Hepatocyte (in vitro differentiated cells): ENCODE measurements at places on chromosomes 2 and 18. TPM values are rescaled to one million over a fixed set of nuclear protein-coding genes. Genes with fewer than 3 reads are reported as not detected.

The COPS7B gene
- total RNA-seq, result 15.9 and 16.3 TPM in 2 replicates

The CSRNP3 gene
- total RNA-seq, result 8.1 and 14.0 TPM in 2 replicates

The ADRA2B gene
- total RNA-seq, result 0.56 and 0.87 TPM in 2 replicates

The KIF1A gene
- 16.5 and 28.2 TPM in 2 replicates for total RNA-seq

The ATAD2B gene
- total RNA-seq, result 17.1 and 26.2 TPM in 2 replicates

The STRADB gene
- total RNA-seq, result 62.5 and 70.8 TPM in 2 replicates

The CHN1 gene
- 19.2 and 29.0 TPM in 2 replicates for total RNA-seq

The COL3A1 gene
- 5,479 and 8,329 TPM in 2 replicates for total RNA-seq

- no peak overlapping the region for H3K4me3 ChIP-seq
- H3K36me3 ChIP-seq, result no peaks in the 10 kb centered on the region
- H3K27me3 ChIP-seq, result no peaks in the 10 kb centered on the region
- peak overlapping the region; percentile 77 for H3K27ac ChIP-seq
- peaks cover 19% of the 10 kb centered on the region for H3K4me1 ChIP-seq
- no peak for DNase-seq
Measured at GRCh38 chr18:22546905-22547570, 129.3 kb upstream of the CTAGE1 start.

- no peaks in the 10 kb centered on the region for H3K36me3 ChIP-seq
- peak overlapping the region; percentile 85 for H3K27ac ChIP-seq
- DNase-seq, result peak; percentile 63
- no peak overlapping the region for H3K4me3 ChIP-seq
Measured at GRCh38 chr2:53353135-53354114, 414.2 kb upstream of the CHAC2 start.

DNA sequence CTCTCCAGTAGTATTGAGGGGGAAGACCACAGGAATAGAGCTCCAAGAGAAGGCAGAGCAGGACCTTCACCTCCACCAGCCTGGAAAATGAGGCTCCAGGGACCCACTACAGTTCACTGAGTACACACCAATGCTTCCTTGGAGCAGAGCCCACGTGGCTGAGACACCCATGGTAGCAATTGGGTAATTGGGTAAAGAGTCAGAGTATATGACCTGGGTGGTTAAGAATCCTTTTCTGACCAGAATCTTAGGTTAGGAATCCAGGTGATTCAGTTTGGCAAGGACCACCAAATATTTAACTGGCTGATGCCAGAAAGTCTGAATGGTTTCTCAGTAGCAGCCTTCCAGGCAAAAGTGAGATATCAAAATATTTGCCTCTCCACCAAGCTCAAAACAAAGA lies 107.7 kb downstream of the MDH1 start:
- no peak for DNase-seq
- no peak overlapping the region for H3K27ac ChIP-seq
- no peaks in the 10 kb centered on the region for H3K27me3 ChIP-seq
- no peaks in the 10 kb centered on the region for H3K36me3 ChIP-seq
- H3K4me3 ChIP-seq, result no peak overlapping the region

DNA sequence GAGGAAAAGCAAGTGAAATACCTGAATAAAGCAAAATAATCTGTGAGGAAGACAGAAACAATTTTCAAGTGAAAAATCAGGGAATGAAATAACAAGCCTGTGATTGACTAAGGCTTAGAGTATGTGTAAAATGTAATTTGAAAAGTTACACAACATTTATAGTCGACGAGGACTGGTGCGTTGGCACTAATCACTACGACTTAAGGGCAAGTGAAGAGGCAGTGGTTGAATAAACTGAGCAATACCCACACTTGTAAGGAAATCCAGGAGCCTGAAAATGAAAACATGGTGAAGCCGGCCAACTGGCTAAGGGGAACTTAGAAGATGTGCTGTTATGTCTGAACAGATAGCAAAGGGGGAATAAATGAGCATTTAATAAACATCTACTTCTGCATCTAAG lies 13.4 kb downstream of the DOK1 start:
- H3K36me3 ChIP-seq, result no peaks in the 10 kb centered on the region
- no peak overlapping the region for H3K27ac ChIP-seq
- no peak overlapping the region for H3K4me3 ChIP-seq
- H3K4me1 ChIP-seq, result no peaks in the 10 kb centered on the region
- H3K27me3 ChIP-seq, result no peaks in the 10 kb centered on the region
- no peak for DNase-seq

DNA sequence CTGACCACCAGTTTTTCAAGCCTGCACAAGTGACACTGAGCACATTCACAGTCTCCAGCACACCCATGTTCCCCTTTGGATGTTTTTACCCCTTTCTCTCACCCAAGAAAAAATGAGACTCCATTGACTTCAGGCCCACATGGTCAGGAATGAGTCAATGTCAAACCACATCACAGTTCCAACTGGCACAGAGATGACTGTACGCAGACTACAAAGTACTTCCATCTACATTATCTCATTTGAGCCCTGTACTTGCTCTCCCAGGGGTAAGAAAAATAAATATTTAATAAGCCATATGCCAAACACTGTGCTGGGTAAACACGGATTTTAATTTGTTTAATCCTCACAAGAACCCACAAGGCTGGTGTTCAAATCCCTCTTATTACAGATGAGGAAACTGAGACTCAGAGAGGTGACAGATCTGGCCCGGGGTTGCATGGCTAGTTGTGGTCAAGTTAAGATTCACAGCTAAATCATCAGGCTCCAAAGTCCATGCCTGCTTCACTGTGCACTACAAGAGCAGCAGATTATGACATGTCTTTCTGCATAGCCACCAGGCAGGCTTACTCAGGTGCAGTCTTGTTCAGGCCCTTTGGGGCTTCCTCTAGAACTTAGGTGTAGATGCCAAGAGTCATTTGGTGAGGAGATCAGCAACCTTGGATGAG lies 106.1 kb downstream of the TXNL1 start:
- H3K27me3 ChIP-seq, result no peaks in the 10 kb centered on the region
- no peak for DNase-seq
- H3K27ac ChIP-seq, result no peak overlapping the region
- no peak overlapping the region for H3K4me3 ChIP-seq
- H3K4me1 ChIP-seq, result no peaks in the 10 kb centered on the region

DNA sequence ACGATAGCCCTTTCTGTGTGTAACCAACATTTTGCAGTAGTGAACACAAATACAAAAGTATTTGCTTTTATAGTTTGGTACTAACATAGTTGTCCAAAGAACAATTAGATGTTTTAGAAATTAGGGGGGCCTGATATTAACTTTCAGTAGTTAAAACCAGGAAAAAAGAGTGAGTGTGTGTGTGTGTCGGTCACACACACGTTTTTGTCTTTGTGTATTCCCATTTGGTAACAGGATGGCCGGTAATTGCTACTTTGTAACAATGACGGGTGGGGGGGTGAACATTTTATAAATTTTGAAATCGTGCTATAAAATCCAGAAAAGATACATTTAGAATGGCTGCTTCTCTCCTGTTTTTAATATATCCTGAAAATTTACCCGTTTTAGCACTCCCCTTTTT lies 1.5 kb downstream of the PPIG start:
- H3K27ac ChIP-seq, result peak overlapping the region; percentile 99
- no peaks in the 10 kb centered on the region for H3K36me3 ChIP-seq
- H3K27me3 ChIP-seq, result no peaks in the 10 kb centered on the region

DNA sequence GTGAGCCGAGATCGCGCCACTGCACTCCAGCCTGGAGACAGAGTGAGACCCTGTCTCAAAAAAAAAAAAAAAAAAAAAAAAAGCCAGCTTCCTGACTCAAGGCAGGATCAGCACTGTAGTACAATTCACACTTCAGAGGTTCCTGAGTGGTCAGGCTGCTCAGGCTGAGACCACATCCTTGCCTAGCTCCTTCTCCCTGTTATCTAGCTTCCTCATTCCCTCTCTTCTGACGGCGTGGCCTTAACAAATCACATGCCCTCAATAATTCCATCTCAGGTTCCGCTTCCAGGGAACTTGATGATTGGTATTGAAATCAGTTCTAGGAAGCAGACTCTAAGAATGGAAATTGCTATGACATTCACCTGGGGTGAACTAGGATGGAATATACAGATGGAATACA lies 29.8 kb upstream of the KDM3A start:
- H3K27me3 ChIP-seq, result no peaks in the 10 kb centered on the region
- H3K4me3 ChIP-seq, result no peak overlapping the region
- no peak for DNase-seq
- no peak overlapping the region for H3K27ac ChIP-seq
- no peaks in the 10 kb centered on the region for H3K36me3 ChIP-seq
- H3K4me1 ChIP-seq, result no peaks in the 10 kb centered on the region

DNA sequence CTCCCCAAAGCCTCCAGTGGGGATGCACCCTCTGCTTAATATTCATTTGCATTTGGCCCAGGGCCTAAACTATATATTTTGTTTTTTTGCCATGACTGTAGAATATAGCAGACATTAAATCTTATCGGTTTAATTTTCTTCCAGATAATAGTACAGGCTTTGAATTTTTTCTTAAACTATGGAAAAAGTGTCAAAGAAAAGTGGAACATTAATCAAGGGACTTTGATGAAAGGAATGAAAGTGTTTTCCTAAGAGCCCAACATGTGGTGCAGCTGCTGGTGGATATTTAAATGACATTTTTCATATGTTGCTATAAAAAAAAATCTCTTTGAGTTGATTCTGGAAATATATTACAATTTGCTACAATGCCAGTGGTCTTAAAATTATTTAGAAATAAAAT lies 346.8 kb downstream of the CYP26B1 start:
- H3K4me1 ChIP-seq, result peaks cover 9% of the 10 kb centered on the region
- H3K27me3 ChIP-seq, result peaks cover 7% of the 10 kb centered on the region
- H3K27ac ChIP-seq, result no peak overlapping the region
- DNase-seq, result no peak
- no peak overlapping the region for H3K4me3 ChIP-seq
- H3K36me3 ChIP-seq, result no peaks in the 10 kb centered on the region

GRCh38 chr2:238331916-238332315 lies 11.6 kb downstream of the TRAF3IP1 start:
- H3K4me1 ChIP-seq, result no peaks in the 10 kb centered on the region
- no peak overlapping the region for H3K4me3 ChIP-seq

DNA sequence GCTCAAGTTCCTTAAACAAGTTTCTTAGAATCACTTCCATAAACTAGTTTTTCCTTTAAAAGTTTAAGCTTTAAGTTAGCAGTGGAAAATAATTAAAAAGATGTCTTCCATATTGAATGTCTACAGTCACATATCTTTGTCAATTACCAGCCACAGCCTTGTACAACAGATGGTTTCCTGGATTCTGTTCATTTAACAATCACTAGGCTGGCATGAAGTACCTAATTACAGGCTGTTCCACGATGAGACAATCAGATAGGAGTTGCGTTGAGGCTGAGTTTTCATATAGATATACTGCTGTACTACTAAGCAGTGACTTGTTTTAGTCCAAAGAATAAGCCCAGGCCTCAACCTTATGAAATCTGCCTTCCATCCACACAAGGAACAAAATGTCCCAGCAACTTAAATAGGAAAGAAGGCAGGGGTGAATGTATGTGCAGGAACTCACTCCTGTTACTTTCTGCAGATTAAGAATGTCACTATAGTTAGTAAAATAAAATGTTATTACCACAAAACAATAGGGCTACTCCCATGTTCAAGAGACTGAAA lies 131.0 kb downstream of the ZAP70 start:
- no peak for DNase-seq
- no peak overlapping the region for H3K27ac ChIP-seq
- H3K4me1 ChIP-seq, result no peaks in the 10 kb centered on the region
- H3K27me3 ChIP-seq, result no peaks in the 10 kb centered on the region

- peak overlapping the region; percentile 64 for H3K27ac ChIP-seq
- H3K27me3 ChIP-seq, result peaks cover 41% of the 10 kb centered on the region
- peaks cover 5% of the 10 kb centered on the region for H3K4me1 ChIP-seq
- H3K36me3 ChIP-seq, result no peaks in the 10 kb centered on the region
- H3K4me3 ChIP-seq, result peak overlapping the region; percentile 76
- no peak for DNase-seq
Measured at GRCh38 chr2:224039770-224040440, 819 bp upstream of the SERPINE2 start.

- DNase-seq, result no peak
- H3K36me3 ChIP-seq, result no peaks in the 10 kb centered on the region
- peaks cover 15% of the 10 kb centered on the region for H3K4me1 ChIP-seq
- H3K27ac ChIP-seq, result no peak overlapping the region
Measured at GRCh38 chr2:27664622-27665363, 1.1 kb downstream of the SLC4A1AP start.

- no peak for DNase-seq
- H3K27ac ChIP-seq, result no peak overlapping the region
- no peaks in the 10 kb centered on the region for H3K27me3 ChIP-seq
- no peaks in the 10 kb centered on the region for H3K4me1 ChIP-seq
Measured at GRCh38 chr2:189234991-189235390, 55.4 kb upstream of the COL5A2 start.

- H3K27ac ChIP-seq, result no peak overlapping the region
- H3K4me1 ChIP-seq, result no peaks in the 10 kb centered on the region
- no peaks in the 10 kb centered on the region for H3K36me3 ChIP-seq
- DNase-seq, result no peak
- no peak overlapping the region for H3K4me3 ChIP-seq
Measured at GRCh38 chr2:109242210-109242653, 113.2 kb downstream of the SH3RF3 start.

GRCh38 chr2:217993817-217994463 lies 8.9 kb downstream of the TNS1 start:
- peak; percentile 77 for DNase-seq
- peaks cover 14% of the 10 kb centered on the region for H3K4me1 ChIP-seq
- H3K36me3 ChIP-seq, result no peaks in the 10 kb centered on the region
- H3K4me3 ChIP-seq, result no peak overlapping the region

- H3K27ac ChIP-seq, result no peak overlapping the region
- no peaks in the 10 kb centered on the region for H3K27me3 ChIP-seq
- no peaks in the 10 kb centered on the region for H3K36me3 ChIP-seq
Measured at GRCh38 chr18:28281400-28281799, 104.5 kb upstream of the CDH2 start.

DNA sequence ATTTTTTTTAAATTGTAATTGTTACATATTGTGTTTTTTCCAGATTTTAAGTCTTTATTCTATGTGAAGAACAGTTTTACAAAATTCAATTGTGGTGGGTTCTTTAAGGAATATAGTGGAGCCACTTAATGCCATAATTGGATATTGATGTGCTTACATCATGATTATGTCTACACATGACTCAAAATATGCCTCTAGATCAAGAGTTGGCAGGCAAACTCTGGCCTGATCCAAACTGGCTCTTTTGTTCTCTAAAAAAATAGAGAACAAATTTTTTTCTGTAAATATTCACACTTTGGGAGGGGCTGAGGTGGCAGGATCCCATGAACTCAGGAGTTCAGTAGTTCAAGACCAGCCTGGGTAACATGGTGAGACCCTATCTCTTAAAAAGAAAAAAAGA lies 8.3 kb downstream of the EHBP1 start:
- H3K27ac ChIP-seq, result no peak overlapping the region
- H3K4me3 ChIP-seq, result no peak overlapping the region
- DNase-seq, result no peak
- no peaks in the 10 kb centered on the region for H3K4me1 ChIP-seq
- no peaks in the 10 kb centered on the region for H3K36me3 ChIP-seq
- H3K27me3 ChIP-seq, result no peaks in the 10 kb centered on the region

- DNase-seq, result no peak
- no peaks in the 10 kb centered on the region for H3K36me3 ChIP-seq
- no peaks in the 10 kb centered on the region for H3K27me3 ChIP-seq
- H3K4me1 ChIP-seq, result no peaks in the 10 kb centered on the region
- no peak overlapping the region for H3K4me3 ChIP-seq
Measured at GRCh38 chr2:100408104-100408503, 9.4 kb downstream of the CHST10 start.

GRCh38 chr2:128380961-128381938 lies 62.6 kb upstream of the HS6ST1 start:
- no peaks in the 10 kb centered on the region for H3K27me3 ChIP-seq
- no peak overlapping the region for H3K4me3 ChIP-seq
- peaks cover 40% of the 10 kb centered on the region for H3K4me1 ChIP-seq
- DNase-seq, result no peak
- no peaks in the 10 kb centered on the region for H3K36me3 ChIP-seq
- no peak overlapping the region for H3K27ac ChIP-seq

- no peaks in the 10 kb centered on the region for H3K4me1 ChIP-seq
- DNase-seq, result no peak
- H3K27me3 ChIP-seq, result no peaks in the 10 kb centered on the region
- H3K4me3 ChIP-seq, result no peak overlapping the region
- no peak overlapping the region for H3K27ac ChIP-seq
Measured at GRCh38 chr2:26064846-26065245, 31.0 kb downstream of the RAB10 start.
